ENCODE measurements at places on chromosomes 7 and 10. TPM values are rescaled to one million over a fixed set of nuclear protein-coding genes. Genes with fewer than 3 reads are reported as not detected.

Gene KCNIP2
- 4.5 TPM for total RNA-seq

Gene PLPP4
- not detected for total RNA-seq

- ATAC-seq, result no peak
Measured at GRCh38 chr10:3270577-3271316, 98.2 kb upstream of the PITRM1 start.

Gene NEURL1
- 2.1 TPM for total RNA-seq

- ATAC-seq, result no peak
Measured at GRCh38 chr7:149773446-149774236, at the start of gene ZNF467. Gene ZNF467 (minus strand): TSS chr7:149773588. CDS start chr7:149771032, 2,556 bp downstream.

DNA sequence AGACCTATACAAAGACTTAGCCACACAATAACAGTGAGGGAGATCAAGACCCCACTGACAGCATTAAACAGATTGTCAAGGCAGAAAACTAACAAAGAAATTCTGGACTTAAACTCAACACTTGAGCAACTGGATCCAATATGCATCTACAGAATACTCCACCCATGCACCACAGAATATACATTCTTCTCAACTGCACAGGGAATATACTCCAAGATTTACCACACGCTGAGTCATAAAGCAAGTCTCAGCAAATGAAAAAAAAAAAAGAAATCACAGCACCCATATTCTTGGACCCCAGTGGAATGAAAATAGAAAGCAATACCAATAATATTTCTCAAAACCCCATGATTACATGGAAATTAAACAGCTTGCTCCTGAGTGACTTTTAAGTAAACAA lies 680.2 kb downstream of the PCDH15 start:
- ATAC-seq, result no peak

- ATAC-seq, result no peak
Measured at GRCh38 chr7:7428806-7429205, 106.9 kb downstream of the COL28A1 start.

- ATAC-seq, result no peak
Measured at GRCh38 chr10:29563420-29564035, 71.2 kb downstream of the SVIL start.

GRCh38 chr7:101198476-101198875 lies 2.4 kb downstream of the MOGAT3 start:
- ATAC-seq, result no peak

DNA sequence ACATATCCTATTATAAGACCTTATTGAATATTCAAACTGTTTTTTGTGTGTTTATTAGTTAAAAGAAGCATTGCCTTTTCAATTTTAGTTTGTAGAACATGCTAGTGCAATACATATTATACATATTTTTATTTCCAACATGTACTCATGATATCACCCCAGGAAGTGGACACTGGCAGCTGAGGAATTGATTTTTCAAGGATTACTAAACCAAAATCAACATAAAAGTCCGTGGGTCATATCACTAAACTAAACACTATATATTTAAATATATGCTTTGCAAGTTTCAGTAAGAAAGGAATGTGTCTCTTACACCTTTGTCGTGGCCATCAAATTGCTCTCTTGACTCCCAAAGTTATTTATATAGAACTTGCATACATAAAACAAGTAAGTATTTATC lies 185.2 kb downstream of the AGMO start:
- no peak for ATAC-seq

DNA sequence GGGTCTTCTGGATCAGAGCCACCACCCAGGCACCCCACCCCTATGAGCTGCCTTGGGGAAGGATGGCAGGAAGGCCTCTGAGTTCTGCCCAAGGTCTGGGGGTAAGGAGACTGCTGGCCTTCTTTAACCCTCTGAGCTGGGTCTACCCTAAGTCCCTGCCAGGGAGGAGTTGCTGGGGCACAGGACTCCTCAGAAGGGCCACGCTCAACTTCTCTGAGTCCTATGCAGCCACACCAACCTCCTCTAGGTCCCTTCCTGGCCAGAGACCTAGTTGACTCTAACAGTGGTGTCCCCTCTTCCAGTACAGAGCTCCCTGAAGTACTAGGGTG lies 2.6 kb upstream of the NEURL1 start:
- peak; percentile 27 for ATAC-seq

DNA sequence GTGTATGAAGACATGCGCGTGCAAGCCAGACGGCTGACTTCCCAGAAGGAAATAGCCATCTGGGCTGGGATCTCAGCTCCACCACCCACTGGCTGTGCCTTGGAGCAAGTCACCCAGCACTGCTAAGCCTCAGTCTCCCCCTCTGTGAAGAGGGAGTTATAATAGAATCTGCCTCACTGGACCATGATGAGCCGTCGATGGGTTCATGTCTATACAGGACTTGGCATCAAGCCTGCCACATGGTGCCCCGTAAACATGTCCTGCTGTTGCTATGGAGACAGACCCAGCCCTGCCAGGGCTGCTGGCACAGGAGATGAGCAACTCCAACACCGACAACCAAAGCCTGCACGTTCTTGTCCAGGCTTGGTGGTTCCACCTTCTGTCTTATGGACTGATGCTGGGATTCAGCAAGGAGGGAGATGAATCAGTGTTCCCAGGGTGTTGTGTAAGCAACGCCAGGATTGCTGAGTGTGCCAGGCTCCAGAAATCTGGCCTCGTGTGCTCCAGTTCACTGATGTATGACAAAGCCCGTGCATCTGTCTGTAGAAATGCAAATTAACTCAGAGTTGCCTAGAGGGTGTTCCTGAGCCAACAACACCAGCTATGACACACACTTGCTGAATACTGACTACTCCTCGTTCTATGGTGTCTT lies 5.6 kb downstream of the GPR15LG start:
- ATAC-seq, result peak; percentile 71
